Muscle of leg (tissue), 16 donors: ENCODE measurements at places on chromosomes 7 and 10.
A peak's percentile ranks its signal among the peaks of the same experiment; 100 is the strongest.

DNA sequence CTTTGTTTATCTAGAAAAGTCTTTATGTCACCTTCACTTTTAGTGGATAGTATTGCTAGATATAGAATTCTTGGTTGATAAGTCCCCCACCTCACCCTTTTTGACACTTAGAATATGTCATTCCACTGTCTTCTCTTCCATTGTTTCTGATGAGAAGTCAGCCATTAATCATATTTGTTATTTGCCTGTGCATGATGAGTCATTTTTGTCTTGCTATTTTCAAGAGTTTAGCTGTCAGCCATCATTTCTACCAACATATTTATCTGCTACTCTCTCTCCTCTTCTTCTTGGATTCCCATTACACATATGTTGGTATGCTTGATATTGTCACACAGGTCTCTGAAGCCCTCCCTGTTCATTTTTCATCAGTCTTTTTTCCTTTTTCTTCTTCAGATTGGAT lies 160.8 kb upstream of the TCF7L2 start:
- H3K4me1 ChIP-seq, result peaks cover 13% of the 10 kb centered on the region
- no peak overlapping the region for H3K27ac ChIP-seq
- H3K36me3 ChIP-seq, result no peaks in the 10 kb centered on the region
- DNase-seq, result no peak

DNA sequence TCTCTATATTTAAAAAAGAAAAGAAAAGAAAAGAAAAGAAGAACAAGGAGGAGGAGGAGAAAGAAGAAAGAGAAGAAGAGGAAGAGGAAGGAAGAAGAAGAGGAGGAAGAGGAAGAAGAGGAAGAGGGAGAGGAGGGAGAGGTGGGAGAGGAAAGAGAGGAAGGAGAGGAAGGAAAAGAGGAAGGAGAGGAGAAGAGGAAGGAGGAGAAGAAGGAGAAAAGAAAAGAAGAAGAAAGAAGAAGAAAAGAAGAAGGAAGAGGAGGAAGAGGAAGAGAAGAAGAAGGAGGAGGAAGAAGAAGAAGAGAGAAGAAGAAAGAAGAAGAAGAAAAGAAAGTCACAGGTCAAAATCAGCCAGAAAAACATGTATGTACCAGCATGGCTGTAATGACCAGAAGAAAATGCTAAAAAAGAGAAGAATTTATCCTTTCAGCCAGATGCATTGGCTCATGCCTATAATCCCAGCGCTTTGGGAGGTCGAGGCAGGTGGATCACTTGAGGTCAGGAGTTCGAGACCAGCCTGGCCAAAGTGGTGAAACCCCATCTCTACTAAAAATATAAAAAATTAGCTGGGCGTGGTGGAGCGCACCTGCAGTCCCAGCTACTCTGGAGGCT lies 5.3 kb upstream of the POR start:
- no peaks in the 10 kb centered on the region for H3K36me3 ChIP-seq
- no peak overlapping the region for H3K4me3 ChIP-seq
- DNase-seq, result no peak
- no peak overlapping the region for H3K27ac ChIP-seq
- peaks cover 16% of the 10 kb centered on the region for H3K4me1 ChIP-seq

- peak within 1 kb of the TSS; percentile 76 for H3K4me3 ChIP-seq
- H3K27me3 ChIP-seq, result no peaks in the 10 kb centered on the region
- H3K27ac ChIP-seq, result peak within 1 kb of the TSS; percentile 53
- peaks cover 20% of the 10 kb centered on the region for H3K4me1 ChIP-seq
- peak; percentile 81 for DNase-seq
Measured at GRCh38 chr10:133379152-133379800, at the start of gene PAOX. TSS of gene PAOX (plus strand) at chr10:133379262. CDS start at chr10:133379317, 55 bp downstream.

- no peak for DNase-seq
- no peak overlapping the region for H3K4me3 ChIP-seq
- H3K27ac ChIP-seq, result no peak overlapping the region
- no peaks in the 10 kb centered on the region for H3K27me3 ChIP-seq
- H3K36me3 ChIP-seq, result no peaks in the 10 kb centered on the region
- no peaks in the 10 kb centered on the region for H3K4me1 ChIP-seq
Measured at GRCh38 chr7:89966067-89966664, 188.1 kb upstream of the STEAP1 start.

GRCh38 chr7:41059796-41060195 lies 643.1 kb downstream of the INHBA start:
- no peaks in the 10 kb centered on the region for H3K36me3 ChIP-seq
- no peak for DNase-seq
- no peaks in the 10 kb centered on the region for H3K27me3 ChIP-seq
- H3K4me1 ChIP-seq, result peaks cover 21% of the 10 kb centered on the region
- no peak overlapping the region for H3K4me3 ChIP-seq
- no peak overlapping the region for H3K27ac ChIP-seq

DNA sequence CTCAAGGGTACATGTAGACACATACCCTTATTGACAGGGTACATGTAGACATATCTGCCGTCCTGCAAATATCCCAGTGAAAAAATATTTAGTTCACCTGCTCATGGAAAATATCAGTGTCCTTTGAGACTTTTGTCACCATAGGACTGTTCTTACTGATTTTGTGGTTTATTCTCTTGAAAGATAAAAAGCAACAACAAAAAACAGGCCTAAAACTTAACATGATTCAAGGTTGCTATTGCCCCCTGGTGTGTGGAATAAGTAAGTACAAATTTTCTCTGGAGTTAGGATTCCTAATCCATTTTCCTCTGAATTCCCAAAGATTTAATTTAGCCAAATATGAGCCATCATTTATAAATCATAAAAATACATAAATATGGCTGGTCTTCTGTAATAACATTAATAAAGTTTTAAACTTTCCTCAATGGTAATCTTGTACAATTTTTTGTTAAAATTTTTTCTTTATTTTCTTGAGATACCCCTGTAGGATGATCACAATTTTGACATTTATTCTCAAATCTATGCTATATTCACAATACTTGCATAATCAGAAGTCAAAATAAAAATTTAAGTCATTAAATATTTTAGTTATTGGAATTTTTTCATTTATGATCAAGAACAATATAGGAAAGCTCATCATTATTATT lies 741.4 kb upstream of the POT1 start:
- H3K4me1 ChIP-seq, result no peaks in the 10 kb centered on the region
- H3K4me3 ChIP-seq, result no peak overlapping the region
- H3K36me3 ChIP-seq, result no peaks in the 10 kb centered on the region
- peak; percentile 11 for DNase-seq

GRCh38 chr10:116097239-116097784 lies 175.7 kb downstream of the GFRA1 start:
- H3K27ac ChIP-seq, result peak overlapping the region; percentile 31
- DNase-seq, result peak; percentile 65
- H3K36me3 ChIP-seq, result peaks cover 7% of the 10 kb centered on the region
